Cardiac muscle cell (in vitro differentiated cells and primary cell): ENCODE measurements at places on chromosomes 12 and 14. TPM values are rescaled to one million over a fixed set of nuclear protein-coding genes. Genes with fewer than 3 reads are reported as not detected.

TCP11L2 gene
- 22.1 and 31.5 TPM in 2 replicates for total RNA-seq

- DNase-seq, result no peak
Observed at GRCh38 chr12:8081251-8081920, 688 bp upstream of the NECAP1 start.

DNA sequence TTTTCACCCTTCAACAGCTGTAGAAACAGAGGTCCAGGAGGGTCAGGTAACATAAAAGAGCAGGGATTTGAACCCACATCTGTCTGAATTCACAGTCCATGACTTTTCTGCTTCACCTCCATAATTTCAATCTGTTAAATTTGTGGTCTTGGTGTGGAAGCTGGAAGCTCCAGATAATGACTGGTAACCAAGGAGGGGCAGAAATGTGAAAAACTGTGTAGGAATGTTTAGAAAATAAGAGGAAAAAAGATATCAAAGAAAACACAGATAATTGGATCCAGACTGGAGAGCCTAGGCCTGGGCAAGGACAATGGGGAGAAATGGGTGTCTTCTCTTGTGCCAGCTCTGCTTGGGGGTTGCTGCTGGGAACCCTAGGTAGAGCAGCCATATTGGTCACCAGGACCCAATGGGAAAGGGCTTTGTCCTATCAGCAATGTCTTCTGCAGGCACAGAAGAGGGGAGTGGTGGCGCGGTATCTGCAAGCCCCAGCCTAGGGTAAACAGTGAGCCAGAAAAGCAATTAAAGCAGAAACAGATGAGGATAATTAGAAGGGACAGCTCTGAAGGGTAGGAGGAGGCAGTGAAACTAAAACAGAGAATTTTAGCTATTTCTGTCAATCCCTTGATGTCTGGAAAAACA, 54.3 kb upstream of the CCDC91 start:
- DNase-seq, result no peak

- DNase-seq, result no peak
Observed at GRCh38 chr14:55328317-55328716, 57.1 kb downstream of the FBXO34 start.

GRCh38 chr14:85122690-85123089, 407.3 kb upstream of the FLRT2 start:
- DNase-seq, result peak; percentile 23
